ENCODE measurements at places on chromosomes 2 and 18.

DNA sequence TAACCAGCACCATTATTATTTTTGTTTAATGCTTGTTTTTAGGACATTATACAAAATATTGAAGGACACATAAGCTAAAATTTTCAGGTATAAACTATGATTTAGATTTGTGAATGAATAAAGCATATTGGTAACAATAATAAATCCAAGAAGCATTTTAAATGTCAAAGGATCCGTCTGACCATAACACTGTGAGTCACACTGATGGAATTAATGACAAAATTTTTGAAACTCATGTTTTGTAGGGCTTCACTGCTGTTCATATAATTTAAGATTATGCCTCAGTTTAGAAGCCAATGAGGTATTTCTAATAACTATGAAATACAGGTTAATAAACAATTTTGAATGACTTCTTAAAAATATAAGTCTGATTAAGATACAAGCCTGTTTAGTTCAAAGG lies 124.6 kb downstream of the TMEFF2 start:
- no peak for DNase-seq

DNA sequence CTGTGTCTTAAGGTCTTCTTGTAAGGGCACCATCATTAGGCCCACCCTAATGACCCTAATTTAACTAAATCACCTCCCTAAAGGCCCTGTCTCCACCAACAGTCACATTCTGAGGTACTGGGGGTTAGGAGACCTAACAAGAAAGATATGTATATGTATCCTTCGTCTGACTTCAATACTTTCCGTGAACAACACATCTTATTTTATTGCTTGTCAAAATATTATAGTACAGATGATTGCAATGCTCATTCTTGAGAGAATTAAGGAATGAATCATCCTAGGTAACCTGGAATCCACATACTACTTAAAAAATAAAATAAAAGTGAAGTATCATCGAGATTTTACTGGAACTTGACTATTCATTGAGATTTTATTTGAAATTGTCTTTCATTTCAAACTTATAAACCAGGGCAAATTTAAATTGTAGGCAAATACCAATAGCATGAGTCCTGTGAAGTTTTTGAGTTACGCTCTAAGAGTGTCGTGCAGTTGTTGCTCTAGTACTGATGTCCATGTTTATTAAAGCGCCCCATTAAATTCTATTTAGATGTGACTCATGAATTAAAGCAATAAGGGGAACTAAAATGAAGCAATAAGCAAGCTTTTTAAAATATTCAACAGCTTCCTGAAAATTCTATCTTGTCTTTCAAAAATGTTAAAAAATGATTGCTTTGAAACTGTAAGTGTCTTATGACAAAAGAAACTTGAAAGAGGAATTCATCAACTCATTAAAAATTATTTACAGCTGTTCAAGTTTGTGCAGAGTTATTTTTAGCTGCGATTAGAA lies 40.0 kb downstream of the CCDC102B start:
- peak; percentile 31 for DNase-seq

DNA sequence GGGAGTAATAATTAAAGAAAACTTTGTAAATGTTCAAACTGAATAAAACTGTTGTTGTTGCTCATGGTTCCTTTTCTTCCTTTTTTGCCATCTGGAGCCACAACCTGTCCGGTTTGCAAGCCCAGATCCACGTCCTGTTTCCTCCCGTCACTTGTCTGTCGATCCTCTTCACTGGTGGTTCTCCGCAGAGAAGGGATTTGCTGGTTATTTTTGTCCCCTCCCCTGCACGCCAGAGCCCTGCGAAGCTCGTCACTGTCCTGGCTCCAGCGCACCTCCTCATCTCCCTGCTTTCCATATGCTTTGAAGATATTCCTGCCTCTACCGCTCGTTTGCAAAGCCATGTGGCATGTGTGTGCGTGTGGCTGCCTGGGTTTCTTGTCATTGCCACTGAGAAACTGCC lies 461.4 kb downstream of the RNF144A start:
- no peak for DNase-seq

GRCh38 chr2:68251187-68251854 lies 1.0 kb downstream of the PPP3R1 start:
- no peak for DNase-seq

- no peak for DNase-seq
Observed at GRCh38 chr18:5890331-5891183, 4.8 kb downstream of the TMEM200C start.

GRCh38 chr2:105135436-105135835 lies 97.6 kb downstream of the MRPS9 start:
- no peak for DNase-seq

DNA sequence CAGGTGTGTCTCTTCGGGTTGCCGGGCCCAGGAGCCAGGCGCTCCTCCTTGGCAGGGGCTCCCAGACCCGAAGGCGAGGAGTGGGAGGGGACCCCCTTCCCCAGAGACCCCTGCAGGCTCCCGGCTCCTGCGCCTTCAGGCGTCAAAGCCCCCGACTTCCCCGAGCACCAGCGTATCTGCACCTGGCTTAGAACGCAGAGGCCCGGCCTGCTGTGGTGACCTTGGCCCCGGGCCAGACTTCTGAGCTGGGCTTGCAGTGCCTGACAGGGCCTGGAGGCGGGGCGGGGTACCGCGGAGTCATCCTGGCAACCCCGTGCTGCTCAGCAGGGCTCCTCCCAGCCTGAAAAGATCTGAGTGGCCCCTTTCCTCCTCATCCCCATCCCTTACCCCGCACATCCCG lies 27.0 kb downstream of the SKA1 start:
- no peak for DNase-seq

- no peak for DNase-seq
Observed at GRCh38 chr2:147374423-147374811, 470.4 kb upstream of the ACVR2A start.

GRCh38 chr2:21123473-21124393 lies at the start of gene TDRD15:
Gene TDRD15, plus strand, starts transcription at chr2:21123968. Its CDS starts 13,500 bp downstream, at chr2:21137468.
- no peak for DNase-seq

DNA sequence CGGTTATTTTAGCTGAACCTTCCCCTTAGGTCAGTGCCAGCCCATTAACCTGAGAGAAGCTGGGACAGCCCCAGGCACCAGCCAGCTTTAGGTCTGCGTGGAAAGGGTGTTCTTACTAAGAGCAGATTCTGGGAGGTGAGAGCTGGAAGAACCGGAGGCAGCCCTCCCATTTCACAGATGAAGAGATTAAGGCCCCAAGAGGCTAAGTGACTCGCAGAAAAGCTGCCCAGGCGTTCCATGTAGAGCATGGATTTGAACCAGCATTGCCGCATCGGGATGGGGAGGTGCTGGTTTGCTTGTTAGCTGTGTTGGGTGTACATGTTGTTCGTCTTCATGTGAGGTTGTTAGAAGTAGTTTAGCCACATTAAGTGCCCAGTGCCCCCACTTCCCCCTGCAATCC lies 203.2 kb downstream of the AGAP1 start:
- DNase-seq = no peak

DNA sequence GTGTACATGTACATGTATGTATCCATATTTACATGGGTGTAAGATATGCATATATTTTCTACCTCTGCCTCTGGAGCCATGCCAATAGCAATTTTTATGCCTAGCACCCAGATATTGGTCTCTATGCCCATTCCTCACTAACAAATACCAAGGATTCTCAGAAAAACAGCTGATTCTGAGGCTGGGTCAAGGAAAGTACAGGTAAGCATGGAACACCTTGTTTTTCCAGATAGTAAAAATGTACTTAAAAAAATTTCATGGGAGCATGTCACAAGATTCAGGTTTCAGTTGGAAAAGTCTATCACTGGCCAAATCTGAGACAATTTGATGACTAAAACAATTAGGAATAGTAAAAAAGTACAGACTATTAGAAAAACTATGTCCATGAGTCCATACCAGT lies 114.5 kb upstream of the MAPRE2 start:
- DNase-seq = no peak

DNA sequence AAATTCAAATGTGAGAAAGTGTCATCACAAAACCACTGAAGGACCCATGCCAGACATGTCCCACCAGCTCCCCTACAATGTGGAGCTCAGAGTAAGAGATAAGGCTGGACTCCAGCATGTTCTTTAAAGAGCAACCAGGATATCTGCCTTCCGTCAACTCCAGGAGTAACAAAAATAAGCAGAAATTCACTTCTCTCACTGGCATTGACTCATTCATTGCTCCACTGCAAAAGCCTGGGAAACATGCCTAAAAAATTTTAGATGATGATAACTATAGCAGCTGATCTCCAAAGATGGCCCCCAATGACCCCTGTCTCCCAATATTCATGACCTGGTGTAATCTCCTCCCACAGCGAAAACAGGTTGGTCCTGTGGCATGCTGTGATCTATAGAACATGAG lies 314.5 kb downstream of the NCKAP5 start:
- no peak for DNase-seq

DNA sequence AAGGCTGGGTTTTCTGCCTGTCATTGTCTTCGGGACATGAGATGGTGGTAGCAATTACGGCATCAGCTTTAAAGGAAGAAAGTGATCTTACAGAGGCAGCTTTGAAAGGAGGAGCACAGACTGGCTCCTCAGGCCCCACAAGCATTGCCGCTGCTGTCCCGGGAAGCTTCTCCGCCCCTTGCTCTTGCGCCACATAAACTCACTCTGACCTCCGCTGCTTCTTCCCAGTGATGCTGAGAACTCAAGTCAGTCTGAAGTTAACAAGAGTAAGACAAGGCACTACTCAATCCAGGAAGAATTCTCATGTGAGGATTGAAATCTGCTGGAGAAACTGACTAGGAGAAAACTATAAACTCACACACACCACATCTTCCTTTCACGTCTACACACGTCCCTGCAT lies 112.4 kb upstream of the RIOK3 start:
- DNase-seq = no peak

DNA sequence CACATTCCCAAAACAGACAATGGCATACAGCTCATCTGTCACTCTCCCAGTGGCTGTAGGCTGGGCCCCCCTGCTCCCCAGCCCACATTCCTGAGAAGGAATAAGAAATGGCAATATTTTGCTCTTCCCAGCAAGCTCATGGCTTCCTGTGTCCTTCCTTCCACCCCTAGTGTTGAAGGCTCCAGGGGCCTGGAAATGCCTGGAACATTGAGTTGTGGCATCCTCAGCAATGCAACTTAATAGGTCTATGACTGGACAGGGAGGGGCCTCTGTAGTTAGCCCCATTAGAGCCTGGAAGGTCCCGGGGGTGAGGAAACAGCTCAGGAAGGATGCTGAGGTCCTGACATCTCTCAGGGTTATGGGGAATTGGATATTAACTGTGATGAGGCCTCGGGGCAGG lies 3.3 kb downstream of the KIF3C start:
- no peak for DNase-seq

DNA sequence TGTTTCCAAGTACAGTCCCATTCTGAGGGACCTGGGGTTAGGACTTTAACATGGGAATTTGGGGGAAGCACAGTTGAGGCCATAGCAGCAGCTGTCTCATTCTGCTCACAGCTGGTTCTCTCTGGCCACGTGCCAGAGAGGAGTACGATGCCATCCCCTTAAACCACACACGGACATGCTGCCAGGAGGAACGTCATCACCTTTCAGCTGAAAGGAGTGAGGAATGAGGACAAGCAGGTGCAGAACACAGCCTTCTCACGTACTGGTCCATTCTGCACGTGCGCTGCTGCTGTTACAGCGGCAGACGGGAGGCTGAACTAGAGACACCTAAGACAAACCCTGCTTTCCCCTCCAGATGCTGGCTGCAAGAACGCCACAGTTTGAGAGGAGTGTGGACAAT lies 33.5 kb downstream of the ODC1 start:
- no peak for DNase-seq

All from fibroblast of skin of left biceps (primary cell).